Kidney (tissue), 22 donors: ENCODE measurements at places on chromosomes 3 and 15. TPM values are rescaled to one million over a fixed set of nuclear protein-coding genes. Genes with fewer than 3 reads are reported as not detected.
A peak's percentile ranks its signal among the peaks of the same experiment; 100 is the strongest.

- no peaks in the 10 kb centered on the region for H3K27me3 ChIP-seq
- peak overlapping the region; percentile 56 for H3K4me3 ChIP-seq
- no peaks in the 10 kb centered on the region for H3K4me1 ChIP-seq
- peak; percentile 88 for DNase-seq
- H3K36me3 ChIP-seq = no peaks in the 10 kb centered on the region
Measured at GRCh38 chr3:16884084-16884747, 539 bp upstream of the PLCL2 start.

- H3K27ac ChIP-seq = peak overlapping the region; percentile 80
- H3K4me1 ChIP-seq = peaks cover 37% of the 10 kb centered on the region
- no peak for DNase-seq
Measured at GRCh38 chr15:69328080-69328479, 29.4 kb downstream of the PAQR5 start.

DNA sequence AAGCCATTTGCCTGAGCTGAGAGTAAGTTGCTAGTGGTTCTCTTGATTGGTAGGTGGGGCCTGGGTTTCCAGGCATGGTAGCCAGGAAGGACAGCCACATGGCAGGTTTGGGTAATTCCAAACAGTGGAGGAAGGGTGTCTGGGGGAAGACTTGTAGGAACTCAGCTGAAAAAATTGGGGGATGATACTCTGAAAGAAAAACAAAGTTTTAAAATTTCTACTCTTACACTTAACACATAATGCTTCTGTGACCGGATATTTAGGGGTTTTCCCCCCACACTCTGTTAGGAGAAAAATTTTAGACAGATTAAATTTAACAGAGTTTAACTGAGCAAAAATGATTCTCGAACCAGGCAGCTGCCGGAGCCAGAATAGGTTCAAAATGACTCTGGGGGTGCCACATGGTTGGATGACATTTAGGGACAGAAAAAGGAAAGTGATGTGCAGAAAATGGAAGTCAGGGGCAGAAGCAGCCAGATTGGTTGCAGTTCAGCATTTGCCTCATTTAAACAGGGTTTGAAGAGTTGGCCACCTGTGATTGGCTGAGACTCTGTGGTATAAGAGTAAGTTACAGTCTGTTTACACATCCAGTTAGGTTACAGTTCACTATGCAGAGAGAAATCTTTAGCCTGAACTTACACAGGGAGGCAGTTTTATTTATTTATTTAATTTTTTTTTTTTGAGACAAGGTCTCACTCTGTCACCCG is 8.1 kb downstream of the B2M start:
- peaks cover 25% of the 10 kb centered on the region for H3K36me3 ChIP-seq
- H3K27me3 ChIP-seq = no peaks in the 10 kb centered on the region
- no peak overlapping the region for H3K27ac ChIP-seq

DNA sequence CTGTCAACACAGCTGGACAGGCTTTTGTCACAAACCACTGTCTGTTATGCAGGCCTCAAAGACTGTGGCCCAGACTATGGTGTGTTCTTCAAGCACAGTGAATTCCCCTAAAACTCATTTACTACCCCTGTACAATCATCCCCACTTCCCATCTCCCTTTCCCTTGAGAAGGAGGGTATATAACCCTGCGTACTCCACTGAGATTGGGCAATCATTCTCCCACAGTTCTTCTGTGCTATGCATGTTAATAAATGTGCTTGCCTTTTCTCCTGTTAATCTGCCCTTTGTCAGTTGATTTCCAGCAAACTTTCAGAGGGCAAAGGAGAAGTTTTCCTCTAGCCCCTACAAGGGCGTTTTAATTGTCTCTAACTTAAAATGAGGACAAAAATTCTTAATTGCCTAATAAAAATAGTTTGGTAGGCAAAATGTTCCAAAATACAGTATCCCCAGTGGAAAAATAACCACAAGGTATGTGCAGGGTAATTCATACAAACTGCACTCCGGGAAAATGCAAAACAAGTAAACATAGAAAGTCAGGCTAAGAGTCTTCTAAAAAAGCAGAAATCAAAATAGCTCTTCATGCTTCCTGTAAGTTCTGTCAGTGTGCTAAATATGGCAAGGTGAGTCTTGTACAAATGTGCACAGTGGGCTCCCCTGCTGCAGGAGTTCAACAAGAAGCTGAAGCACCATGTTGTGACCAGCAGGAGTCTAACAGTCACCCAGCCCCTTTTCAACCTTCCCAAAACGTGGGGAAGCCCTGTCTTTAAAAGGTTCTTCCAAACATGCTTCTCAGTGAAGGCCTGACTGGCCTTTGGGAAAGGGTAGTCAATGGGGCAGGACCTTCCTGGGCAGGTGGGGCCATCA is 10.2 kb downstream of the ATP10A start:
- no peak overlapping the region for H3K4me3 ChIP-seq
- no peaks in the 10 kb centered on the region for H3K27me3 ChIP-seq
- no peaks in the 10 kb centered on the region for H3K4me1 ChIP-seq
- peak overlapping the region; percentile 20 for H3K27ac ChIP-seq
- H3K36me3 ChIP-seq = no peaks in the 10 kb centered on the region

- H3K27ac ChIP-seq = peak overlapping the region; percentile 54
- H3K27me3 ChIP-seq = no peaks in the 10 kb centered on the region
- no peak for DNase-seq
- no peaks in the 10 kb centered on the region for H3K36me3 ChIP-seq
- H3K4me3 ChIP-seq = no peak overlapping the region
Measured at GRCh38 chr15:95303713-95304112, 1026.8 kb upstream of the NR2F2 start.

DNA sequence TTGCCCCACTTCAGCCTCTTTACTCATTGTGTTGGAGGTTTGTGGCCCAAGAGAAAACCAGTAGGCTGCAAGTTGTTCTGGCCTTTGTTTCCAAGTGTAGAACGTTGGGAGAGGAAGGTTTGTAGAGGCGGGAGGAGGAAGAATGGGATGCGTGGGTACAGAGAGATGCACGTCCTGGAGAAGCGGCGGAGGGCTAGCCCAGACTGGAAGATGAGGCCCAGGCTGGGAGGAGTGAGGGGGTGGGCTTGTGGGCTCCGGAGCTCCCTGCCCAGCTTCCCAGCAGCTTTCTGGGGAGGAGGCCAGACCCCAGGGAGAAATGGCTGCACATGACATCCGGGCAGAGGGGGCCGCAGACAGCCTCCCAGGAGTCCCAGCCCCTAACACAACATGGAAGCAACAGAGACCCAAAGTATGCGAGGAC is 5.3 kb downstream of the PLA2G4F start:
- no peaks in the 10 kb centered on the region for H3K36me3 ChIP-seq
- no peak overlapping the region for H3K4me3 ChIP-seq
- no peak for DNase-seq
- H3K27ac ChIP-seq = peak overlapping the region; percentile 23

- H3K27me3 ChIP-seq = no peaks in the 10 kb centered on the region
- DNase-seq = no peak
- H3K36me3 ChIP-seq = no peaks in the 10 kb centered on the region
- no peak overlapping the region for H3K4me3 ChIP-seq
- H3K27ac ChIP-seq = no peak overlapping the region
Measured at GRCh38 chr15:38843051-38843501, 278.5 kb upstream of the RASGRP1 start.

GRCh38 chr3:194251007-194251406 is 100.1 kb downstream of the CPN2 start:
- H3K4me3 ChIP-seq = peak overlapping the region; percentile 26
- no peak for DNase-seq
- H3K4me1 ChIP-seq = peaks cover 7% of the 10 kb centered on the region
- H3K27ac ChIP-seq = no peak overlapping the region

DNA sequence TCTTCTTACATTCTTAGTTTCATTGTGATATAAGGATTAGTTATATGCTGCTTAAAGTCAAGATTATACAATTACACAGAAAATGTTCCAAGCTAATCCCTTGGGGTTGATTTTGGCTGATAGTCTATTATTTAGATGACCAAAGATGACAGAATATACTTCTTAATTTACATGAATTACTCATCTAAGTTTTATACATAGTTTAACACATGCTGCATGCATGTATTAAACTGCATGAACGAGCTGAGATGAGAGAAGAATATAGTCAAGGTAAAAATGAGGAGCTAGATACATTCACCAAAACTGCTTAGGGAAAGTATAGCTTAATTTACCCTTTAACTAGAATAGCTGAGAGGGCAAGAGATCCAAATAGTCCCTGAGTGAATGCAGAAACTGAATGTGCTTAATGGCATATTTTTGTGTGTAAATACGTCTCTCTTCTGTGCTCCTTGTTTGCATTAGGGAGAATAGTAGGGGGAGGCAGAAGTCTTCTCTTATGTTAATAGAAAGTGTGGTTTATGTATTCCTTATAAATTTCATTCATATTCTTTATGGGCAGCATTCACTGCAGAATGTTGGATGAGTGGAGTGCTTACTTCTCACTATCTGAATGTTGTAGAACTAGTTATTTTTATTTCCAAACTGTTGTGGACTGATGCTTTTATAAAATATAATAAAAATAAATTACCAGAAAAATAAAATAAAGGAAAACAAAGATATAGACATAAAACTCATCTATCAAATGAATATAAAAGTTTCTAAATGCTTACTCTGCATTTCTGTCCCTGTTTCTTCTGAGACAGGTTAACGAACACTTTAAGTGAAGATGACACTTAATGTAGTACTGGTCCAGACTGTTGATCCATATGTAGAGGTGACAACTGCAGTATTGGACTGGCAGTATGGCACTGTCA is 327.8 kb downstream of the RBMS3 start:
- H3K36me3 ChIP-seq = no peaks in the 10 kb centered on the region
- no peak overlapping the region for H3K27ac ChIP-seq
- no peak overlapping the region for H3K4me3 ChIP-seq
- no peaks in the 10 kb centered on the region for H3K27me3 ChIP-seq
- no peaks in the 10 kb centered on the region for H3K4me1 ChIP-seq

GRCh38 chr3:170180079-170180907 is 1.2 kb downstream of the PHC3 start:
- H3K4me3 ChIP-seq = peak overlapping the region; percentile 95
- H3K4me1 ChIP-seq = peaks cover 4% of the 10 kb centered on the region
- peak overlapping the region; percentile 98 for H3K27ac ChIP-seq
- H3K36me3 ChIP-seq = peaks cover 6% of the 10 kb centered on the region
- no peaks in the 10 kb centered on the region for H3K27me3 ChIP-seq

GRCh38 chr3:171585039-171585438 is 124.8 kb upstream of the TNIK start:
- DNase-seq = no peak
- H3K36me3 ChIP-seq = no peaks in the 10 kb centered on the region
- H3K4me1 ChIP-seq = no peaks in the 10 kb centered on the region
- no peak overlapping the region for H3K27ac ChIP-seq
- no peak overlapping the region for H3K4me3 ChIP-seq
- no peaks in the 10 kb centered on the region for H3K27me3 ChIP-seq

- H3K4me1 ChIP-seq = no peaks in the 10 kb centered on the region
- H3K4me3 ChIP-seq = peak overlapping the region; percentile 80
- H3K27ac ChIP-seq = peak overlapping the region; percentile 71
- H3K36me3 ChIP-seq = no peaks in the 10 kb centered on the region
- DNase-seq = peak; percentile 45
Measured at GRCh38 chr15:75578173-75578947, 755 bp downstream of the PTPN9 start.

DNA sequence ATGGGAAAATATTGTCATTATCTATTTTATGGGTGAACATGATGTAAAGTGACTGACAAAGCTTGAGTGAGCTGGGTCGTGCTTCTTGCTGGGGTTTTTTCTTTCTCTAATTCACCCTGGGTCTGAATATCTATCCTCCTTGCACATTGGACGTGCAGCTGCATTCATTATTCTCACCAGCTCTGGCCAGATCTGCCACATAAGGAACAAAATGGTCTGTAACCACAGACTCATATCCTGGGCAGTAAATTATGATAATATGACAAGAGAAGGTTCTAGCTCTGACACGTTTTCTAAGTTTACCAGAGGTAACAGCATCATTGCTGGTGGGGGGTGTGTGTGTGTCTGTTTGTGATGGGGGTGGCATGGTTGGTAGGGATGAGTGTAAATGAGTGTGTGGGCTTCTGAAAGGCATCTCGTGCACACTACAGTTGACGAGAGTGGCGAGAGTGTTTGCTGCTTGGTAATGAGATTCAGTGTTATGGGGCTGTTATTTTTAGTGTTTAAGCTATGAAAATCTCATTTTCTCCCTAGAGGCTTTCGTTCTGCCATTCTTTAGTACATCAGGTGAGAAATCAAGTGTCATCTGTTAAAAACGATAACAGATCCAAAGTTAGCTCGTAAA is 418.4 kb downstream of the PDCD6IP start:
- no peaks in the 10 kb centered on the region for H3K36me3 ChIP-seq
- H3K4me3 ChIP-seq = no peak overlapping the region
- H3K27me3 ChIP-seq = no peaks in the 10 kb centered on the region
- H3K27ac ChIP-seq = no peak overlapping the region
- H3K4me1 ChIP-seq = no peaks in the 10 kb centered on the region

DNA sequence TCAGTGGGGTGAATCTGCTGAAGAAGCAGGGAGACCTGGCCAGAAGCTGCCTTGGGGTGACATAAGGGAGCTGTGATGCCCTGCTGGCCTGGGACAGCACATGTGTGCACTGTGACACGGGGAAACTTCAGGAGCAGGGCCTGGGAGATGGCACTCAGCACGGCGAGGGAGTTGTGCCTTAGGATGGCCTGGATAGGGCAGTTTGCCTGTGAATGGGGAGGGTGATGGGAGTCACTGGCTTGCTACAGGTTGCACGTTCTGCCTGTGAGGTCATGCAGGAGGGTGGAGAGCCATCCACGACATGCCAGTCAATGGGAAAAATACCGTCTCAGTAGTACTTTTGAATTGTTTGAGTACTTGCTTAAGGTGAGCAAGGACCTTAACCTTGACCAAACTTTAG is 76.8 kb upstream of the UBE3A start:
- H3K27ac ChIP-seq = no peak overlapping the region
- H3K4me1 ChIP-seq = no peaks in the 10 kb centered on the region
- no peak overlapping the region for H3K4me3 ChIP-seq
- H3K27me3 ChIP-seq = no peaks in the 10 kb centered on the region
- H3K36me3 ChIP-seq = no peaks in the 10 kb centered on the region

DNA sequence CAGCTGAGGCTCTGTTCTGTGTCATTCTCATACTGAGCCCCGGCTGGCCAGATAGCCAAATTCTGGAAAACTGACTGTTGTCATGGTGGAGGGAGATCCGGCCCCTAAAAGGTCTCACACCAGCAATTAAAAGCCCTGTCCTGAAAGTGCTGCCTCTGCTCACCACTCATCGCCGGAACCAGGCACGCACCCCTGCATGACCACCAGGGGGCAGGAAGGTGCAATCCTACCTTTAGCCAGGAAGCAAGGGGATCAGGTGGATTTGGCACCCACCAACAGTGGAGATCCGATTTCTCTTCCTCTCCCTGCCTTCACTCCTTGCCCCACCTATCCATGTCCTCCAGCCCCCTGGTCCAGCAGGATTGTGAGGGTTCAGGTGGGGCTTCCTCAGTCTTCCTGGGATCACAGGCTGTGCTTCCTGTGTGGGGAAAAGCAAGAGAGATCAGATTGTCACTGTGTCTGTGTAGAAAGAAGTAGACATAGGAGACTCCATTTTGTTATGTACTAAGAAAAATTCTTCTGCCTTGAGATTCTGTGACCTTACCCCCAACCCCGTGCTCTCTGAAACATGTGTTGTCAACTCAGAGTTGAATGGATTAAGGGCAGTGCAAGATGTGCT is 16.1 kb upstream of the CACNA2D2 start:
- H3K4me1 ChIP-seq = peaks cover 5% of the 10 kb centered on the region
- no peak overlapping the region for H3K4me3 ChIP-seq
- no peaks in the 10 kb centered on the region for H3K27me3 ChIP-seq
- no peak for DNase-seq
- no peak overlapping the region for H3K27ac ChIP-seq
- no peaks in the 10 kb centered on the region for H3K36me3 ChIP-seq

Gene IMPG2
- 0.85 TPM for total RNA-seq

Gene ARHGEF26
- 4.8 TPM for total RNA-seq

Gene PP2D1
- not detected for total RNA-seq

Gene ILDR1
- 17.7 TPM for total RNA-seq

Gene GCSAM
- 0.88 TPM for total RNA-seq

Gene DNAH1
- 12.1 TPM for total RNA-seq

Gene RAB27A
- 45.8 TPM for total RNA-seq
